Inflammatory macrophage treated with lipopolysaccharide for 1 hour (primary cell): ENCODE measurements at places on chromosomes 6 and 20.

DNA sequence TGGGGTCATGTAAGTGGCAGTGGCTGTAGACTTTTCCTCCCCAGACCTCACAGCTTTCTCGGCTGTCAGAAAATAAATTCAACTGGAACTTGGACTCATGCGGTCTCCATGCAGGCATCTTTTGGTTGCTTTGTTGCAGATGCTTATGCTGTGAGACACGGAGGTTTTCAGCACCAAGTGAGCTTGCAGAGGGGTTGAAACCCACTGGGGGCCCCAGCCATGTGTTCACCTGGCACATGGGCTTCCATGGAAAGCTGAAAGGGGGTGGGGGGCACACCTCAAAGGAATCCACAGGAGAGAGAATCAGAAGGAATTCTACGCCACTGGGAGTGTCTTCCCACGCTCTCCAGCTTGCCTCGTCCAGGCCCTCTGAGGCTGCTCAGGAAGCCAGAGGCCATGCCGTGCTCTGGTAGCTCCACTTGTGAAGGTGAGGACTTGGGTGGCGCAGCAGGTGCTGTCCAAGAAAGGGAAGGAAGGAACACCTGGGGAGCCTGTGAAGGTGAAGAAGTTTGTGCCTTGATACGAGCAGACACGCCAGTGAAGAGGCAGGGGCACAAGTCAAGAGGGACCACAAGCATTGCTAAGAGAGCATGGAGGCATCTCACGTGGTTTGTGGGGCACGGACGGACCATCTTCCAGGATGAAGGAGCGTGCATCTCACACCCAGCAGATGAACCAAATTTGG, 134.3 kb upstream of the PMEPA1 start:
- no peak for DNase-seq

DNA sequence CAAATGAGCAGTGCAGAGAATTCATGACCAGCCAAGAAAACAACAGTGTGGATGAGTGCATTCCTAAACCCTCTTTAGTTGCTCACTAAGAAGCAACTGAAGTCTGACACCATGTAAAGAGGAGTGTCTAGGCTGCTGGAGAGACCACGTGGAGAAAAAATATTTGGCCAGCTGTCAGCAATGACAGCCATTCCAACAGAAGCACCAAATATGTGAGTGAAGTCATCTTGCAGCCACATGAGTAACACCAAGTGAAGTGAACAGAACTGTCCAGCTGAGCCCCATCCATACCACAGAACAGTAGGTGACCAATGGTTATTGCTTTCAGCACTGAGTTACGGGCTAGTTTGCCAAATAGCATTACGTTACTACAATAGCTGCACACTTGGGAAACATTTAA, 89.4 kb downstream of the TBXT start:
- DNase-seq = no peak

DNA sequence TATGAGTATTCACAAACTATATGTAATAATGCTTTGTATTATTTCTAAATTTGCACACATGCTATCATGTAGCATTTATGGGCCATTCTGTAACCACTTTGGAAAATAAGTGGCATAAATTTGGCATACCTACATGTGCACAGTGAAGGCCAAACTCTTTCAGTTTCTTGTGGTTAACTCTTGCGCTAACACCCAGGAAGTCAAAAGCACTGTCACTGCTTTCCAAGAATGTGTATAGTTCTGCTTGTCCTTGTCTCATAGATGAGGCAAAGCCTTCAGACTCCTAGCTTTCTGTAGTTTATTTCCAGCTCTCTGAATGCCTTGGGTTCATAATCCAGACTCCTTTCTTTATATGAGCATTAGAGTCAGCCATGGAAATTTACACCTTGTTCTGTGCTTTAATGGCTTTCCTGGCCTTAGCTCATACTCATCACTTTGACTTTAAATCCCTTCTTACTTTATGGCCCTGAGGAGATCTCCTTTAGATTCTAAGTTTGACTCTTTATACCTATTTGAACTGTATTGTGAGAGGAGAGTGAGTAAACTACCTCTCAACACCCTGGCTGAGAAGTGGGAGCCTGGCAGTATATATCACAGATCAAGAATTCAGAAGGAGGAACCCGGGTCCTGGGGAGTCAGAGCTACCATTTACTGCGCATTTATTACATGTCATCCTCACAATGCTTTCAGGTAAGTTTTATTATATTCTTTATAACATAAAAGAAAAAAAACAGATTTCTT, 949 bp upstream of the SLC17A3 start:
- peak; percentile 18 for DNase-seq

- DNase-seq = peak; percentile 89
Observed at GRCh38 chr20:50146732-50147662, 6.5 kb downstream of the PEDS1 start.

- no peak for DNase-seq
Observed at GRCh38 chr6:170053966-170054661, 236.8 kb downstream of the DLL1 start.

DNA sequence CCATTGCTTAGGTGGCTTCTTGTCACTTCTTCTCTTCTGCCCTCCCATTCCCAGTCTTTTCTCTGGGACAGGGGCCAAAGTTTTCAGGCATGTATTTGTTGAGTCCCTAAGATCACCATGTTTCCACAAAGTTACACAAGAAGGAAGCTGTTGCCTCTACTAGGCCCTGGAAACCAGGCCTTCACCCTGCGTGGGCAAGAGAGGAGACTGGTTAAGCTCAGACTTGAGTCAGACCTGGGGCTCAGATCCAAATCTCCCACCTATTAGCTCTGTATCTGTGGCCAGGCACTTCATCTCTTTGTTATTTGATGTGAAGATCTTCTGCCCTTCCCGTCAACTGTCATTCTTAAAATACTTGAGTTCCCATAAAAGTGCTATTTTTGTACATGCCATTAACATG, 154.6 kb downstream of the SASH1 start:
- no peak for DNase-seq

- DNase-seq = peak; percentile 83
Observed at GRCh38 chr6:13454286-13455221, 32.8 kb downstream of the GFOD1 start.

DNA sequence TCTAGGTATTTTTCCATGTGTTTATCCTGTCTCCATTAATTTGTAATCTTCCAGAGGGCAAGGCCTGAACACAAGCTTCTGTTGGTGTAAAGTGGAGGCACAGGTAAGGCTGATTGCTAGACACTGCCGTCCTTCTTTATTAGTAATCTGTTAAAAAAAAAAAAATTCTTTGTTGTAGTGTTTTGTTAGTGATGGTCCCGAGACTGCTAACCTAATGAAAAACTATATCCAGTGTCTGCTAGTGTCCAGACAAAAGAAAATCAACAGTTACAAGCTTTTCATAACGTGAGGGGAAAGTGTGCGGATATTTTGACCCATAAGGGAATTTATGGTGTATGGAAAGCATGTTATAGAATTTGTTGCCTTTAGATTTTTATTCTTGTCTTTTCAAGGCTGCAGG, 4.2 kb upstream of the HIVEP1 start:
- DNase-seq = no peak

- peak; percentile 51 for DNase-seq
Observed at GRCh38 chr6:35299674-35300073, 2.1 kb downstream of the DEF6 start.

- DNase-seq = no peak
Observed at GRCh38 chr6:144756469-144756868, 471.3 kb downstream of the UTRN start.

- peak; percentile 62 for DNase-seq
Observed at GRCh38 chr20:47489448-47489872, 12.2 kb upstream of the NCOA3 start.

DNA sequence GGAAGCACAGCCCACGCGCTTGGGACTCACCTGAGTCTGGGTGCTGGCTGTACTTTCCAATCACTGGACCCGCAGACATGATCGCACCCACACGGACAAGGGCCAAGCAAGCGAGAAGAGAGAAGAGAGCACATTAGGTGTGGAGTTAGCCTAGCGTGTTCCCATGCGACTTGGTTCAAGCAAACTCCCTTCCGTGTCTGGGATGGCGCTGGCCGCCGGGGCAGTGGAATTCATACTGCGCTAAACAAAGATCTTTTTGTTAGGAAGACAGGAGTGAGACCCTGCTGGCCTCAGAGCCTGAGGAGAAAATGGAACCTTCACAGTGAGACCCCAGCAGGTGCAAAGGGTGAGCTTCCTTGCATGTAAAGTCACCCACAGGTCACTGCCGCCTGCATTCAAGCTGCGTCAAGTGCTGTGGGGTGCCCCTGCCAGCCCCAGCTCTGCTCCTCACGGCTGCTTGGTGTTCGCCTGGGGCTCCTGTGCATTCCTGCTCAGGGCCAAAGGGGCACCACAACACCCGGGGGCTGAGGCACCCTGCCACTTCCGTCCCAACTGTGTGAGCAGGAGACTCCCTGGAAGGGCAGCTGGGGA, 26.4 kb downstream of the PSMG4 start:
- DNase-seq = no peak

- DNase-seq = no peak
Observed at GRCh38 chr20:43939762-43940121, 25.1 kb downstream of the TOX2 start.

DNA sequence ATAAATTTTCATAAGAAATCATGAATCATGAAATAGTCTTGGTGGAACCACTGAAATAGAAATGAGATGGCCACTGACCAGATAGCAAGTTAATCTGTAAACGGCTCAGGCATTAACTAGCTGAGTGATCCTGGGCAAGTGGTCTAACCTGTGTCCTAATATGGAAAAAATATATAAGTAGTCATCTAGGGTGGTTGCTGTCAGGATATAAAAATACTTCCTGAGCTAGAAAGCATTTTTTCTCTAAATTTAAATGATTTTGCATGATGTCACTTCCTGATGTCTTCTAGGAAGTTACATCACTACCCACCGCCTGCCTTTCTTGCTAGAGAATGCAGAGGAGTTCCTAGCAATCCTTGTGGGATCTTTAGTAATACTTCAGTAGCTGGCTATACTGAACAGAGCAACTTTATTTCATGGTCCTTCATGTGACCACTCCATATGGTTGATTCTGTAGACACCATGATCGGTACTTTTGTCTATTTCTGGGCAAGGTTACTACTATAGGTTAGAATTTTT, 228.1 kb upstream of the CEP162 start:
- no peak for DNase-seq

DNA sequence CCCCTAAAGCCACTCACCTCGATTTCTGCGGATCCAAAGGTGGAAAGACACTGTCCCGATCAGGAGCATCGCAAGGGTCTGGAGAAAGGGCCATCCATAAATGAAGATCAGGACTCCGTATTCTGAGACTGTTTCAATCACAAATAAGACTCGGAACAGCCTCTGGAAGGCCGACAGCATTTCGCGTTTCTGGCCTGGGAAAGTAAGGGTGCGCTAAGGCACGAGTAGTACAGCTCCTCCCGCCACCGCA, 44.6 kb downstream of the DPPA5 start:
- no peak for DNase-seq

DNA sequence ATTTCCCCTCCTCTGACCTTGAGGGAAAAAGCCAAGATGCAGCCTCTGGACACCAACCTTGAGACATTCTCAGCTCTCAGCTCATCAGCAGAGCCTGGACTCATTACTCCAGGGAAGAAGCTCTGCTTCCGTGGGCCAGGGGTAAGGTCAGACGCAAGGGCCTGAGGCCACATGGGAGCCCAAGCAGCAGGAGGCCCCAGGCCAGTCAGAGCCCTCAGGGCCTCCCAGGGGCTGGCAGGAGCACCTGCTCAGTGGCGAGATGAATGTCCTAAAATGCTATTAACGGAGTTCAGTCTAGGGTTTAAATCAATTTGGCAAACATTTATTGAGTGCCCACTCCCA, 208.6 kb downstream of the ERMARD start:
- no peak for DNase-seq
